ENCODE measurements at places on chromosomes 16 and 17.

DNA sequence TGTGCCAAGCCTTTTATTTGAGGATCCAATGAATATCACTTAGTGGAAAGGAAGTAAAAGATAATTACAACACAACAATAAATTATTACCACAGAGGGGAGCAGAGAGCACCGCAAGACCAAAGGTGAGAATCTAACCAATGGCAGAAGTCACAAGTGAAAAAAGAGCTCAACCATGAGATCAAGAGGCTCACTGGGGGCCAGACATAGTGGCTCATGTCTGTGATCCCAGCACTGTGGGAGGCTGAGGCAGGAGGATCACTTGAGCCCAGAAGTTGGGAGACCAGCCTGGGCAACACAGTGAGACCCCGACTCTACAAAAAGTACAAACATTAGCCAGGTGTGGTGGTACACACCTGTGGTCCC lies 17.7 kb downstream of the ANKRD11 start:
- no peak for DNase-seq

GRCh38 chr17:29567554-29568330 lies 759 bp upstream of the TP53I13 start:
- DNase-seq: peak; percentile 61

DNA sequence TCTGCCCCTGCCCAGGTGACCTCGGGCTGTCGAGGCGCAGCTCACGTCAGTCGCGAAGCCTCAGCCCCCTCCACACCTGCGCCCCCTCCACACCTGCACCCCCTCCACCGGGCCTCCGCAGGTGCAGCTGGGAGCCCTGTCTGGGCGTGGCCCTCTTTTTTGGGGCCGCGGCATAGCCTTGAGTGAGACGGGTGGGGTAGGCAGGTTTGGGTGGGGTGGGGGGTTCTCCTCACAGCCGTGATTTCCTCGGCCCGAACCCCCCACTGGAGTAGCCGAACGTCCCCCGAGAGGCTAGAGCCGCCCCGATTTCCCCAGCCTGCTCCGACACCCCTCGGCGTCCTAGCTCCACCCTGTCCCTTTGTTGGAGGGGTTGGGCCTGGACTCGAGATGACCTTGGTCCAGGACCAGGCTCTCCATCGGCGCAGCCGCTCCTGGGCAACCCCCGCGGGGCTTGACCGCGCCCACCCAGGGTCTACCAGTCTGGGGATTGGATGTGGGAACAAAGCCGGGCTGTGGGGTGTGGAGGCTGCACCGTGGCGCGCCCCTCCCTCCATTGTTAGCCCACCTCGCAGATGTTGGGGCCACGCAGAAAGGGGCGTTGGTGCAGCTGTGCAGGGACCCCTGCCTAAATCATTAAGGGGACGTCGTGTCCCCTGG lies 626 bp downstream of the TUBB3 start:
- DNase-seq: no peak

GRCh38 chr17:10779609-10780008 lies 24.3 kb downstream of the TMEM238L start:
- no peak for DNase-seq

- no peak for DNase-seq
Observed at GRCh38 chr17:70644096-70644495, 474.8 kb downstream of the KCNJ2 start.
